Activated T-helper 17 cell treated with anti-CD3 and anti-CD28 coated beads, Interleukin-2, amount 50 U/mL, for 72 hours (primary cell): ENCODE measurements at places on chromosomes 7 and 10. TPM values are rescaled to one million over a fixed set of nuclear protein-coding genes. Genes with fewer than 3 reads are reported as not detected.

- no peak for ATAC-seq
Observed at GRCh38 chr10:99506416-99506815, 26.3 kb upstream of the NKX2-3 start.

GRCh38 chr7:102072636-102073209, 213.9 kb upstream of the SH2B2 start:
- no peak for ATAC-seq

DNA sequence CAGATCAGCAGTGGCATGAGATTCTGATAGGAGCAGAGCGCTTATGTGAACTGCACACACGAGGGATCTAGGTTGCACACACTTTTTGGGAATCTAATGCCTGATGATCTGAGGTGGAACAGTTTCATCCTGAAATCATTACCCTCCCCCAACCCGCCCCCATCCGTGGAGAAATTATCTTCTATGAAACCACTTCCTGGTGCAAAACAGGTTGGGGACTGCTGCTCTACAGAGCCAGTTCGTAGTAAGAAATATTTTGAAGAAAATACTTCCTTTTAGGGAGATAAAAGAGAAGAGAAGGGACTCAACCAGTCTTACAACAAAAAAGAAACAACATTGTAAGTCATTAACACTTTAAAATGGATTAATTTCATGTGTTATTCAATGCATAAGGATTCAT, 1308.2 kb downstream of the GATA3 start:
- ATAC-seq, result no peak

- ATAC-seq, result peak; percentile 5
Observed at GRCh38 chr10:35336921-35337823, 863 bp downstream of the CCNY start.

- ATAC-seq, result peak; percentile 78
Observed at GRCh38 chr7:36208997-36209813, 56.2 kb downstream of the EEPD1 start.

DNA sequence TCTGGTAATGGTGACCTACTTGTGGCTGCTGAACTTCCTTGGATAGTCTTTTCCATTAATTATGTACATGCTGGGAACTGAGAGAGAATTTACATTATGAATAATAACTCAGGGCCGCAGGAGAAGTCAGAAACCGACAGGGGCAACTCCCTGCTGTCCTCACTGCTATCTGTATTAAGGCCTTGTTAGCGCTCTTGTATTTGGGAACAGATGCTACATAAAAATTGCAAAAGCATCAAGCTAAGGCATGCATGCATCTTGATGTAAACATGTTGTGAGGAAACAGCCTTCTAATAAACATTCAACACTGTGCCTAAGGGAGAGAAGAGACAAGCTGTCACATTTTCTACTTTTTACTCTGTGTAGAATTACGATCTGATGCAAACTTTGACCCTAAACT, 158.4 kb downstream of the PARD3 start:
- no peak for ATAC-seq

GRCh38 chr10:113583571-113583970, 30.7 kb downstream of the HABP2 start:
- ATAC-seq, result no peak

GRCh38 chr7:112336936-112337576, 113.2 kb upstream of the IFRD1 start:
- ATAC-seq, result no peak

The CALU gene
- 41.7 TPM for total RNA-seq

GRCh38 chr7:95919556-95919955, 147.2 kb downstream of the DYNC1I1 start:
- ATAC-seq, result no peak

- ATAC-seq, result no peak
Observed at GRCh38 chr7:4500812-4501211, 181.3 kb upstream of the FOXK1 start.

The ITIH5 gene
- not detected for total RNA-seq

The CCDC172 gene
- total RNA-seq, result not detected

GRCh38 chr10:72265508-72265907, 8.2 kb upstream of the DDIT4 start:
- ATAC-seq, result no peak

- no peak for ATAC-seq
Observed at GRCh38 chr7:45626441-45627430, 52.6 kb downstream of the ADCY1 start.

GRCh38 chr7:101180130-101180755, at the start of gene NAT16:
TSS of gene NAT16 (minus strand) at chr7:101180293. CDS start at chr7:101174807, 5,486 bp downstream.
- ATAC-seq, result no peak

The RET gene
- total RNA-seq, result not detected

DNA sequence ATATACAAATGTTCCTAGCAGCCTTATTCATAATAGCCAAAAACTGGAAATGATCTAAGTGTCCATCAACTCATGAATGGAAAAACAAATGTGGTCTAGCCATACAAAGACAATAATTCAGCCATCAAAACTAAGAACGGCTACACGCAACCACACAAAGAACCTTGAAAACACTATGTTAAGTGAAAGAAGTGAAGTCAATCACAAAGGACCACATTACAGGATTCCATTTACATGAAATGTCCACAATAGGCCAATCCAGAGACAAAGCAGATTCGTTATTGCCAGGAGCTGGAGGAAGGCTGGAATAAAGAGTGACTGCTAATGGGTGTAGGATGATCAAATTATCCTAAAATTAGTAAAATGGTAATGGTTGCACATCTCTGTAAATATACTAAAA, 21.1 kb downstream of the MKRN1 start:
- ATAC-seq, result no peak

The GFRA1 gene
- not detected for total RNA-seq

DNA sequence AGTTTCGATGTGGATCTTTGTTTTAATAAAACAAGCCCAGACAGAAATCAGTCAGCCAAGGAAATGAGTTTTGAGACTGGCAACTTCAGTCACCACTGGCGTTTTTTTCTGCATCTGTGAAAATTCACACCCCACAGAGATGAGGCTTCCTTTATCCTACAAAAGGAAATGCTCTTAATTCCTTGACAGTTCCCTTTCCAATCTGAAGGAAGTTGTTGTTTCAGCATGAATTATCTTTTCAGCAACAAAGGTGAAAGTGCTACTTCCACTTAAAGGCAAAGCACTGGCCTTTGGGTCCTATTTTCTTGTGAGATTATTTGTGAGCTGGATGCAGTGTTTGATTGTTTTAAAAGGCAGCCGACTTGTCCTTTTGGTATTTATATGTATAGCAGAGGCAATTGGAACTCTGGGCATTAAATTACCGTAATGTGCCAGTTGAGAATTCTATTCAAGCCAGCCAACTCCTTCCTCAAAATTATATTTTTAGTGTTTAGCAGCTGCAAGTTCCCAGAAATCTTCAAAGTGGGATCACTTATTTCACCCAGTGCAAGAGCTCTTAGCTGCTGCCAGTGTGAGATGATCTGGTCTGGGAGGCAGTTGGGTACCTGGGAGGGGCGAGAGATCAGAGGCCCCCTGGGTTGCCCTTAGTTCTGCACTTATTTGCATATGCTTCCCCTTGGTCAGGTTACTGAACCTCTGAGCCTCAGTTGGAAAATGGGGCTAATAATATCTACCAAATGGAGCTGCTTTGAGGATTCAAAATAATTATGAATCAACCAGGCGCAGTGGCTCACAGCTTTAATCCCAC, 427.1 kb downstream of the GALNT17 start:
- ATAC-seq, result no peak

The BLNK gene
- total RNA-seq, result not detected

DNA sequence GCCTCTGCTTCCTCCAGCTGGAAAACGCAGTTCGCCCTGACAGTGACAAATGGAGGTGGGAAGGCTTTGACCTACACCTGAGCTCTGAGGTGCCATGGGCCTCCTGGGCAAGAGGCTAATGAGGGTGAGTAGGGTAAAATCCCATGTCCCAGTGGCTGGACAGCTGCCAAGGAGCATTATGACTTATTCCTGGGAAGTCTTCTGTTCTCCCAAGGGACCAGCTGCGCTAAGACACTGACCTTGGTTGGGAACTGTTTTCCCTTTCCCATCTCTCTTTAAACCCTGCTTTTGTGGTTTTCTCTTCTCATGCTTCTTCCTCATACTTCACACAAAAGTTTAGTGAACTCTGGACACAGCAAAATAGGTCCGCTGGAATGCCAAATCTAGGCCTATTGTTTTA, 72.6 kb downstream of the COPG2 start:
- ATAC-seq, result no peak

DNA sequence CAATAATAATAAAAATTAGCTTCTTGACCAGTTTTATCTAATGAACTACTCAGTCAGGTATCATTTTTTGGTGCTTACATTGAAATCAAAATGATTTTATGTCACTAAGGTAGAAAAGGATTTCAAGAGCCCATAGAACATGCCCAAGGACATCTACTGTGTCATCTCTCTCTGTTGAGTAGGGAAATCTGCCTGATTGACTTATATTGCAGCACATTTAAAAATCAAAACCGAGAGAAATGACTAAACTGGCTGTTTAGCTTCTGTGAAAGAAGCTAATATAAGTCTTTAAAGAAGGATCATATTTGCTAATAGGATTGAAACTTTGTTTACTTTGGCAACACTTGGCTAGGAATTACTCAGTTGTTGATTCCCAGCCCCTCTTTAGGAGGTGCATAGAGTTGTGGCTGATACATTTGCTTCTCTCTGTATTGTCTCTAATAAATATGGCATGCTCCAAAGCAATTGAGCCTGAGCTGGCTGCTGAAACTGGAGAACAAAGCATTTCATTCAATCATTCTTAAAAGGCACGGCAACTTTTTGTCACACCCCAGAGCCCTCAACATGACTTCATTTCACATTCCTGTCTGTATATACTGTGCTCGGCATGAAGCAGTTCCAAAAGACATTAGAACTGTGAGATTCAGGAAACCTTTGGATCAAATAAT, 1096.9 kb upstream of the POT1 start:
- no peak for ATAC-seq

The NUB1 gene
- 70.3 TPM for total RNA-seq

GRCh38 chr7:156993021-156993924, 17.2 kb downstream of the MNX1 start:
- ATAC-seq, result no peak

GRCh38 chr7:10998996-10999757, 25.5 kb downstream of the PHF14 start:
- no peak for ATAC-seq

GRCh38 chr7:144437370-144438191, 34.1 kb upstream of the NOBOX start:
- no peak for ATAC-seq

GRCh38 chr10:118276204-118276603, 65.9 kb downstream of the FAM204A start:
- no peak for ATAC-seq

The ADAM12 gene
- total RNA-seq, result 8.4 TPM

DNA sequence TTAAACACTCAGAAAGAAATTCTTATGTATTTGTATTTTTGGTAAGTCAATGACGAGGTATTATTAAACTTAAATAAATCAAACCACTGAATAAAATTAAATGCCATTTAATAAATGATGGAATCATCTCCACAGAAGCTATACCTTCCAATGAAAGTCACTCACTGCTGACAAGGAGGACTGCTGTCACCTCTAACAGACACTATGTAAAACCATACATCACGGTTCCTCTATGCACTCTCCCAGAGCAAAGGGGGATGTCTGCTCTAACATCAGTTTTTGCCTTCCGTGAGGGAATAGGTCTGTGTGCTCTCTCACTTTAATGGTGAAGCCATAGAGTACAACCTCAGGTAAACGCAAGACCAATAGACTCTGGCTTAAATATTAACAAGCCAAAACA, 99.7 kb upstream of the DDC start:
- ATAC-seq, result peak; percentile 13

DNA sequence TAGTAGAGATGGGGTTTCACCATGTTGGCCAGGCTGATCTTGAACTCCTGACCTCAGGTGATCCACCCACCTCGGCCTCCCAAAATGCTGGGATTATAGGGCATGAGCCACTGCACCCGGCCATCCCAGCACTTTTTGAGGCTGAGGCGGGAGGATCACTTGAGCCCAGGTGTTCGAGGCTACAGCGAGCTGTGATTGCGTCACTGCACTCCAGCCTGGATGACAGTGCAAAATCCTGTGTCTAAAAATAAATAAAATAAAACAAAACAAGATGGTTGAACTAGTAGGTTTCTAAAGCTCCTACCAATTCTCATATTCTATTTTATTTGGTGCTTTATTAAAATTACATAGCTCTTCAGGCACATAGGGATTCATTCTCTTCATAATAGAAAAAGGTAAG, 890.3 kb upstream of the AUTS2 start:
- ATAC-seq, result no peak

GRCh38 chr7:151961536-151961935, 5.3 kb downstream of the GALNTL5 start:
- ATAC-seq, result no peak

The FFAR4 gene
- not detected for total RNA-seq

- ATAC-seq, result no peak
Observed at GRCh38 chr10:60045571-60045970, 139.2 kb upstream of the CCDC6 start.

The SAMD9 gene
- total RNA-seq, result 35.7 TPM

The GPAM gene
- 4.4 TPM for total RNA-seq

- no peak for ATAC-seq
Observed at GRCh38 chr7:28790467-28790866, 167.7 kb downstream of the TRIL start.

DNA sequence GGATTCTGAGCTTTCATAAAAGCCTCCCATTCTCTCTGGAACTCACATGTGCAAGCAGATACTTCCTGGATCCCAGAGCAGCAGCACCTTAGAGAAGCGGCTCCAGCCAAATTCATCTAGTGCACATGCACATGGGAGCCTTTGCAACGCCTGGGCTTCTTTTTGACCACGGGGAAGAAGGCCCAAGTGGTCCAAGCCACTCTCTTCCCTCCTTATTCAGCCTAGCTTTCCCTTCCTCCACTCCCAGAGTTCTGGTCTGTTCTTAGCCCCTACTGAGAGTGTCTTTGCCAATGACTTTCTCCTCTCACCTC, 118.7 kb downstream of the ZNF365 start:
- no peak for ATAC-seq

DNA sequence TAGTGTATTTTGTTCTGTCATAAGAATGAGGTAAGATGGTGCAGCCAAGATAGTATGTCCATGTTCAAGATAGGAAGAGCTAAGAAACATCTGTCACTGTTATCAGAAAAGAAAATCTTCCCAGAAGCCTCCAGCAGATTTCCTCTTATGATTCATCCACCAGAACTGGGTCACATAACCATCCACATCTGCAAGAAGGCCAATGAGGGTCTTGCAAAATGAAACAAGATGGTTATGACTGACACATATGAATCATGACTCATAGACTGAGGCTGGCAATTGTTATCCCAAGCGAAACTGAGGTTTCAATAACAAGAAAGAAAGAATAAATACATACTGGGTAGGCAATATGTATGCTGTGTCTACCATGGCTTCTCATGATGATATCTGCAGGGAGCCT, 30.3 kb downstream of the CCNJ start:
- peak; percentile 94 for ATAC-seq

GRCh38 chr10:86878983-86879713, 78.3 kb downstream of the MMRN2 start:
- peak; percentile 23 for ATAC-seq
